ENCODE measurements at places on chromosomes 1 and 21.
A peak's percentile ranks its signal among the peaks of the same experiment; 100 is the strongest.

- no peak for DNase-seq
Measured at GRCh38 chr1:246772686-246773085, 48.5 kb downstream of the SCCPDH start.

GRCh38 chr1:181632492-181632891 is 149.2 kb downstream of the CACNA1E start:
- DNase-seq = no peak

DNA sequence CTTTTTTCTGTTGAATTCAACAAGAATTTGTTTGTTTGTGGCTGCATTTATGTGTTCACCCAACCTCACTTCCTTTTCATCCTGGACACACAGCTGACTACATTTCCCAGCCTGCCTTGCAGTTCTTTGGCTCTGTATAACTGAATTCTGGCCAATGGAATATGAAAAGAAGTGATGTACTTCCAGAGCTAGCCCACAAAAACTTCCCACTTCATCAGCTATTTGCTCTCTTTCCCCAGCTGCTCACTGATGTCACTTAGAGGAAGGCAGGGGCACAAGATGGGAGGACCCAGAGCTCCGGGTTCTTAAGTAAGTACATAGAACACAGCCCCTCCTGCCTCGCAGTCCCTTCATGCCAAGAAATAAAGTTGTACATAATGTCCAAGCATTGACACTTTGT is 235.0 kb upstream of the FGGY start:
- DNase-seq = no peak

GRCh38 chr1:117161887-117162286 is 40.3 kb upstream of the TRIM45 start:
- DNase-seq = peak; percentile 88

GRCh38 chr1:200154069-200154767 is 126.7 kb downstream of the NR5A2 start:
- no peak for DNase-seq

- DNase-seq = no peak
Measured at GRCh38 chr1:155529929-155530328, 32.7 kb downstream of the ASH1L start.

- no peak for DNase-seq
Measured at GRCh38 chr21:34625030-34625593, 10.2 kb upstream of the RCAN1 start.

- DNase-seq = no peak
Measured at GRCh38 chr21:46555678-46556077, 49.2 kb downstream of the S100B start.

DNA sequence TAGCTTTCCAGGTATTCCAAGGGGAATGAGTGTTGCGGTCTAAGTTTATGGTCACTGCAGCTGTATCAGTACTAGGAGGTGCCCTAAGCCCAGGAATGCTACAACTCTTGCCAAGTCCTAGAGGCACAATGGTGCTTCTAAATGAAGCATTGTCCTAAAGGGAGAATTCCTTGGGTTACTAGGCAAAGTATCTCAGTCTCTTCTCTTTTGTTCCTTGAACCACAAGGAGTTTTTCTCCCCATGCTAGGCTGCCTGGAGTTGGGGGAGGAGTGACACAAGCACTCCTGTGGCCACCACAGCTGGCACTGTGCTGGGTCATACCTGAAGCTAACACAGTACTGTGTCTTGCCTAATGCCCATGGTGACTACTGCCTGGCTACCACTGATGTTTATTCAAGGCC is 50.7 kb downstream of the KMO start:
- no peak for DNase-seq

DNA sequence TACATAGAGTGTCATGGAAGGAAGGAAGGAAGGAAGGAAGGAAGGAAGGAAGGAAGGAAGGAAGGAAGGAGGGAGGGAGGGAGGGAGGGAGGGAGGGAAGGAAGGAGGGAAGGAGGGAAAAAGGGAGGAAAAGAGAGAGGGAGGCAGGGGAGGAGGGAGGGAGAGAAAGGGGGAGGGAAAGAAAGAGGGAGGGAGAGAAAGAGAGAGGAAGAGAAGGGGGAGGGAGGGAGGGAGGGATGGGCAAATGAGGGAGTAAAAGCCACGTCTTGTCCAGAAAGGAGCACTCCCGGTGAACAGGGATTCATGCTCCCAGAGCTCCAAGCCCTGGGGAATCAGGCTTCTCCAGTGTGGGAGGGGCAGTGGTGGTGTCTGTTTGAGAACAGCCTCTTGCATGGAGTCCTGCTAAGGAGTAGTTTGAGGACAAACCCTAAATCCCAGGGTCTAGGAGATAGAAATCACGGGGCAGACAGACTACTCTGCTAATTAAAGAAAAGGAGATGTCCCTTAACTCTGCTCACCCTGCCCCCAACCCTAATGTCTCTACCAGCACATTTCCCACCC is 71.6 kb downstream of the TAS1R2 start:
- DNase-seq = no peak

DNA sequence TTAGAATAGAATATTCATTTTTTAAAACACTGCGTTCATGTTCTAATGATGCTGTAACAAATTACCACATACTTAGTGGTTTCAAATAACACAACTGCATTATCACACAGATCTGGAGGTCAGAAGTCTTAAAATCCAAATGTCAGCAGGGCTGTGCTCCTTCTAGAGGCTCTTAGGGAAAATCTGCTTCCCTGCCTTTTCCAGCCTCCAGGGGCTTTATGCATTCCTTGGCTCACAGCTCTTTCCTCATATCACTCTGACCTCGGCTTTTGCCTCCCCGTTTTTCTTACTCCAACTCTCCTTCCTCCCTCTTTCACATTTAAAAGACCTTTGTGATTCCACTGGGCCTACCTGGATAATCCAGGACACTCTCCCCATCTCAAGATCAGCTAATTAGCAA is 18.6 kb upstream of the FMN2 start:
- no peak for DNase-seq

DNA sequence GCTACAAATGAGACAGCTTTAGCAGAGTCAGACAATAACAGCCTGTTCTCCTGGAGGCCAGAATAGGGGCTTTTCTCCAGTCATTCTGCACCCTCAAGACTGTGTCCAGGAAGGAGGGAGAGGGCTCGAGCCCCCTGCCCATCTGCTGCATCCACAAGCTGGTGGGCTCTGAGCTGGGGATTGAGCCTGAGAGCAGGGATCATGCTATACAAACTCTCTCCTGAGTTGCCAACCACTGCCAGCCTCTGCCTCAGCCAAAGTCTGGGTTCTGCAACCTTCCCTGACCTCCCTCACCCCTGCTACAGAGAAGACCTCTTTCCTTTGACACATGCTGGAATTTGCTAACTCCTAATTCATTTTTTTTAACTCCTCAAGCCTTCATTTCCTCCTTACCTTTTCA is 14.8 kb upstream of the PPM1J start:
- peak; percentile 69 for DNase-seq

- no peak for DNase-seq
Measured at GRCh38 chr1:205449254-205449749, 6.5 kb downstream of the BLACAT1 start.

- DNase-seq = no peak
Measured at GRCh38 chr1:244089561-244089960, 38.5 kb downstream of the ZBTB18 start.

DNA sequence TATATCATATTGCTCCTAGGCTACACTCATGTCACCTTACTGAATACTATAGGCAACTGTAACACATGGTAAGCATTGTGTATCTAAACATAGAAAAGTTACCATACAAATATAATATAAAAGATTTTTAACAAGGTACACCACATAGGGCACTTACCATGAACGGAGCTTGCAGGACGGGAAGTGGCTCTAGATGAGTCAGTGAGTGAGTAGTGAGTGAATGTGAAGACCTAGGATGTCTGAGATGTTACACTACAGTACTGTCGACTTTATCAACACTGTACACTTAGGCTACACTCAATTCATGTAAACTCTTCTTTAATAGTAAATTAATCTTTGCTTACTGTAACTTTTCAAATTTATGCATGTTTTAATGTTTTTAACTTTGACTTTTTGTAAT is 81.0 kb upstream of the PLD5 start:
- DNase-seq = no peak
